ENCODE measurements at places on chromosomes 4 and X. TPM values are rescaled to one million over a fixed set of nuclear protein-coding genes. Genes with fewer than 3 reads are reported as not detected.

Gene MND1
- not detected for polyA plus RNA-seq

Gene UBE2D3
- 120 TPM for polyA plus RNA-seq

Gene RXFP1
- not detected for polyA plus RNA-seq

Gene GAGE10
- not detected for polyA plus RNA-seq

Gene DRP2
- 1.2 TPM for polyA plus RNA-seq

Gene GUCY1A1
- polyA plus RNA-seq, result not detected

Gene KCND1
- polyA plus RNA-seq, result not detected

Gene USP51
- 2.5 TPM for polyA plus RNA-seq

Gene SEPTIN6
- polyA plus RNA-seq, result 40.2 TPM

Gene RNF212
- 0.39 TPM for polyA plus RNA-seq

All from Purkinje cell (primary cell).